ENCODE measurements at places on chromosomes 1 and 21.
A peak's percentile ranks its signal among the peaks of the same experiment; 100 is the strongest.

DNA sequence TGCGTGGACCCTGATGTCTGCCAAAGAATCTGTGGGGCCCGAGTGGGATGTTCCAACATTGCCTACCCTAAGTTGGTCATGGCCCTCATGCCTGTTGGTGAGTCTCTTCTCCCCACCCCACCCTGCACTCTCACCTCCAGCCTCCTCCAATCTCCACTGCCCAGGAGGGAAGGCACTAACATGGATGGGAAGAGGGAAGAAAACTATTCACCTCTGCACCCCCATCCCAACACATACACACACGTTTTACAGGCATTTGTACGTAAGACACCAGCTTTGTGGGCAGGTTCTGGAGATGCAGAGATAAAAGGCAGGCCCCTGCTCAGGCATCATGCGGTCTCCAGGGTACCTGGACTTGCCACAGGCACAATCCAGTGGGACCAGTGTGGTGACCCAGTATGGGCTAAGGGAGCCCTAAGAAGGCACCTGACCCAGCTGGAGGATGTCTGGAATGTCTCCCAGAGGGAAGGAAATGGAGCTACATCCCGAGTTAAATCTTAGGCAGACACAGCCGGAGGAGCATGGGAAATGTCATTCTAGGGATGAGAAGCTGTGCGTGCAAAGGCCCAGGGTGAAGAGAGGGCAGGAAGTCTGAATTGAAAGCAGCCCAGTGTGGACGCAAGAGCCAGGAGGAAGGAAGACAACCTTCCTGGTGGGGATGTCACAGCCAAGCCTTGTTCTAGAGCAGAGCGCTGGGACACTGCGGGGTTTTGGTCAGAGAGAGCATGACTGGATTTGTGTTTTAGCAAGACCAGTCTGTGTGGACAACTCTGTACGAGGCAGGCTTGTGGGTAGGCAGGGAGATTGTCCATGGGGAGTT, 11.4 kb downstream of the SLC5A9 start:
- DNase-seq, result no peak

GRCh38 chr1:154157520-154158306, 2.8 kb upstream of the NUP210L start:
- DNase-seq, result peak; percentile 72

DNA sequence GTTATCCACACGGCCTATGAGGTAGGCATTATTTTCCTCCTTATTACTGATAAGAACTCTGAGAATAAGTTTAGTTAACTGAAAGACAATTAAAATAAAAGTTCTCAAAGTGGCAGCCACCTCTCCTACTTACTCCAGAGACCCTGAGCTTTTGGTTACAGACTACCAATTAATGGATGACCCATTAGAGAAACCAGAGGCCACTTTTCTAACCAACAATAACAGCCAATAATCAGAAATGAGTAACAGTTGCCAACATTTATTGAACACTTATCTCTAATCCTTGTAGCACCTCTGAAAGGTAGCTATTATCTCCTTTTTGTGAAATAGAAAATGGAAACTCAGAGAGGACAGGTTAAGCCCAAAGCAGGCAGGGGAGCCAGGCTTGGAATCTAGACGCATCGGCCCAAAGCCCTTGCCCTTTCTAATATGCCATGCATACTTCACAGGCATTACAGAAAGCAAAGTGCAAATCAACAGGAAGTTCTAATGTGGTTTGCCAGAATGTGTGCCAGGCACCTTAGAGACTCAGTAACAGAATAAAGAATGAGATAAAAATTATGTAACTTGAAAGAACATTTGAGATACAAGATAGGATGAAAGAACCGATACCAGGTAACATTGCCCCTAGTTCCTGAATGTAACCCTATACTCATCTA, 50.0 kb downstream of the BEND5 start:
- DNase-seq, result no peak

DNA sequence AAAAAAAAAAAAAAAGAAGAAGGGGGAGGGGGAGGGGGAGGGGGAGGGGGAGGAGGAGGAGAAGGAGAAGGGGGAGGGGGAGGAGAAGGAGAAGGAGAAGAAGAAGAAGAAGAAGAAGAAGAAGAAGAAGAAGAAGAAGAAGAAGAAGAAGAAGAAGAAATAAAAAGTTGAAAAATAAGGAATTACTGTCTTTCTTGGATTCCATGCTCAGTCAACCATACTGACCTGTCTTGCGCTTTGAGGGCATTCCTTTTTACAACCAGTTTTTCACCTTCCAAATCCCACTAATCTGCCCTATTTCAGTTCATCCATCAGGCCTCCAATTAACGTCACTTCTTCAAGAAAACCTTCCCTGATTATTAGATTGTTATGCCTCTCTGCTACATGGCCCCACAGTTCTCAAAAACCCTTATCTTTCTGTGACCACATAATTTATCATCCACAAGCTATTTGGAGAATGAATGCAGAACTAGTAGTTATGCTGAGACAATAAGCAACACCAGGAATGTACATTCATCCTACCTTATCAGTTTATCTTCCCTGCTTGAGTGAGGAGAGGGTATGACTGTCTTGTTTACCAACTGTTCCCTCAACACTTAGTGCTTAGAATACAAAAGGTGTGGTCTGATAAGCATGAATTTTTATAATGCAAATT, 57.5 kb upstream of the GUCA2A start:
- no peak for DNase-seq

GRCh38 chr1:61746813-61747212, 4.5 kb downstream of the PATJ start:
- no peak for DNase-seq

- DNase-seq, result no peak
Observed at GRCh38 chr1:112165375-112165774, 175.9 kb upstream of the KCND3 start.

DNA sequence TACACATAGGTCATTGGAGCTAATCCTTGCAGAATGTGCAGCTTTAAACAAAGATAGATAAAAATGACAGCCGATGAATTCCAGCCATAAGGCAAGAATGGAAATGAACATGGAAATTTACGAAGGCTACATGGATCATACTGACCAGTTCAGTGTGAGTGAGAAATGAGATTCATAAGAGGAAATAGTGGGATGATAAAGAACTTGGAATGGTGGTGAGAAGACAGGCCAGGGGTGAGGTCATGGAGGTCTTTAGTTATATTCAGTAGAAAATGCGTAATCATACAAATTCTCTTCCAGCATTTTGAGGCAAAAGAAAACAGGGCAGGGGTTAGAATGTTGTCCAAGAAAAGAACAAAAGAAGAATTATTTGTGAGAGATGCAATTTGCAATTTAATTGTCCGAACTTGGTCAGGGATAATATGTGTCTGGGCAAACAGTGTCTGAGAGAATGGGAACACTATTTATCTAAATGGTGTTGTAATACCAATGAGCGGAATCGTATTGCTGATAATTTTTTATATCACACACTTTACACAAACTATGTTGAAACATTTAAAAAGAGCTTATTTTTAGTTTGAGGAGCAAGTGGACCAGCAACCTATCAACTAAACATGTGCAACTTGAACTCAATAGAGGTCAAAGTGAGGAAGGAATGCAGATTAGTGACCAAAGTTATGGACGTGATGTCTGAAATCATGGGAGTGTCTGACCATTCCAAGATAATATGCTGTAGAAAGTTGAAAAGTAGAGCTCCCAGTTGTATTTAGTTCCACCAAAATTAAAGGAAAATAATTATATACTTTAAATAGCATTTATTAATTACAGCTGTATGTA, 739.0 kb upstream of the NCAM2 start:
- DNase-seq, result no peak

GRCh38 chr1:165327538-165327937, 29.0 kb downstream of the LMX1A start:
- DNase-seq, result no peak

DNA sequence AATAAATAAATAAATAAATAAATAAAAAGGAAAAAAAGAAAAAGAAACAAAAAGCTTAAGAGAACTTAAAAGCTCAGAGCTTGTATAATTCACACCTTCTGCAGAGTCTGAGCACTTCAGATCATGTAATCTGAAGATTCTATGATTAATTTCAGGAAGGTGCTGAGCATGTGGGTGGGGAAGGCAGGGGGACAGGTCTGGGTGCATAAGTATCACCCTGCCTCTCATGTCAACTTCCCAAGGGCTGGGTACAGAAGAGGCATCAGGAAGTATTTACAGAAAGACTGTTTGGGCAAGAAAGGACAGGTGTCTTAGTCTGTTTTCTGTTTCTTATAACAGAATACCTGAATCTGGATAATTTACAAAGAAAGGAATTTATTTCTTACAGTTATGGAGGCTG, 20.4 kb upstream of the PADI2 start:
- no peak for DNase-seq

GRCh38 chr1:11059155-11059967, 457 bp downstream of the SRM start:
- DNase-seq, result no peak

GRCh38 chr1:47898133-47898845, 98.9 kb downstream of the TRABD2B start:
- DNase-seq, result no peak

- DNase-seq, result no peak
Observed at GRCh38 chr1:41609166-41609883, 124.8 kb upstream of the EDN2 start.

GRCh38 chr1:200099040-200099439, 71.5 kb downstream of the NR5A2 start:
- DNase-seq, result no peak

DNA sequence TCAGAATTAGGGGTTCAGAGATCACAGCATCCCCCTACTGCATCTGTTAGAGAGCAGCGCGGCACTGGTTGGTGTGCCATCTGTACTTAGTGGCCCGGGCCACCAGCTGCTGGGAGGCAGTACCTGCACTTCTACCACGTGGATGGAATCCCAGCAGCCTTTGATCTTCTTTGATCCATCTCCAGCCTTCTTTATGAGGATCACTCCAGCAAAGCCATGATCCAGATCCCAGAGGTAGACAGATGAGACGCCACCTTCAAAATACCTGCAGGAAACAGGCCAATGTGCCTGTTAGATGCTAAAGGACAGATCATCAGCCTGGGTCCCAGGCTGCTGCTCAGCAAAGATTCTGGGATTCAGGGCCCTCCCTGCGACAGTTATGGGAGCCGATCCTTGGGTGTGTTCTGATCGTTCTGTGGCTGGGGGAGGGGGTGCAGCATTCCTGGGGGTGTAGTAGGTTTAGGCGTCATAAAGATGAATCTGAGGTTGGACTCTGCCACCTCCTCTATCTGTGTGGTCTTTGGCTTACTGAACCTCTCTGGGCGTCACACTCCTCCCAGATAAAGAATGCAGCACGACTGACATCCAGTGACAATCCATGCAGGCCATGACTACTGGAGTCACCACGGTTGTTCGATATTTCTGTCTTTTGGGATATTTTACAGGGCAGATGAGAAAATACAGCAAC, 45.3 kb downstream of the SLC66A1 start:
- no peak for DNase-seq

DNA sequence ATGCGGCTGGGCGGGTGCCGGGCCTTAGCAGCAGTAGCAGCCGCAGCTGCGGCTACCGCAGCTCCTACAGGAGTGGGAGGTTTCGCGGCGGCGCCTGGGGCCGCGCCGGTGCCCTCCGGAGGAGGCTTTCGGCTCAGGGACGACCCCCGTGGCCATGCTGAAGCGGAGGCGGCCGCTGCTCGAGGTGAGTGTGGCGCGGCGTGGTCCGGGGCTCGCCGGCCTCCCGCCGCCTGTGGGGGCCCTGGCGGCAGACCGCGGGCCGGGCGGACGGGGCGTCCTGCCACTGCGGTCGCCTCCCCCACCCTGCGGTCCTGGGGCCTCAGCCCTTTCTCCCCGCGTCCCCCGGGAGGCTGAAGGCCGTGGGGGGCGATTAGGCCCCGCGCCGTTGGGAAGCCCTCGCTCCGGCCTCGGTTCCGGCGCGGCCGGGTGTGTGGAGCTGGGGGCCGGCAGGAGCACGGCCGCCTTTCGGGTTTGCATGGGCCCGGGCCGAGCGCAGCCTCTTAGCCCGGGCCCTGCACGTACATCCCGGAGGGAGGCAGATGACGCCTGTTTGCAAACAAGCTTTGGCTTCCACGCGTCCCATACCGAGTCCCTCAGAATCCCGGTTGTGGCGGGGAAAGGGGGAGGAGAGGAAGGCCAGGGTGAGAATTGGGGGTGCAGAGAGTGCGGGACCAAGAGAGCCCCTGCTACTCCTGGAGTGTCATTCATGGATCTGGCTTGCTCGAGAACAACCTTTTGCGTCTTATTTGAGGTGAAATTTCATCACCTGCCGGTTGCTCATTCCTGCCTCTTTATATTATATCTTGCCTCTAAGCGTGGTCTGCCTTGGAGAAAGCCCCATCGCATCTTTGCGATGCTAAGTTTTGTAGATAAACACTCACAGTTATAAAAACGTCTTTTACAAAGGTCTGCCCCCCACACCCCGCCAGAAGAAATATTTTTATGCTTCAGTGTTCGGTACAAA, 613 bp downstream of the ZFYVE9 start:
- peak; percentile 4 for DNase-seq

DNA sequence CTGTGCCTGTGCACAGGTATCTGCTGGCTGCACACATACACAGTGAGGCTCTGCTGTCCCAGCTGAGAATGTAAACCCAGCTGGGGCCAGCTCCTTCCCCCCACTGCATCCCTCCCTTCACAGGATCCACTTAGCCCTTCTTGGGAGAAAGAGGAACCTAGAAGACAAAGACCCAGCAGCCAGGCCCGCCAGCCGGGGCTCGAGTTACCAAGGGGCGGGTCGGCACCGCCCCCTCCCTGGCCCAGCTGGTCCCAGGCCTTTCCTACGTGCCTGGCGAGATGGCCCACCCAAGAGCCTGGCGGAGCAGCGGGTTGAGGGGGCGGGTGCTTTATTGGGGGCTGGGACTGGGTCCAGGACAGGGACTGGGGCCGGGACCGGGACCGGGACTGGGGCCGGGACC, 2.1 kb downstream of the SH3BGRL3 start:
- DNase-seq, result no peak

DNA sequence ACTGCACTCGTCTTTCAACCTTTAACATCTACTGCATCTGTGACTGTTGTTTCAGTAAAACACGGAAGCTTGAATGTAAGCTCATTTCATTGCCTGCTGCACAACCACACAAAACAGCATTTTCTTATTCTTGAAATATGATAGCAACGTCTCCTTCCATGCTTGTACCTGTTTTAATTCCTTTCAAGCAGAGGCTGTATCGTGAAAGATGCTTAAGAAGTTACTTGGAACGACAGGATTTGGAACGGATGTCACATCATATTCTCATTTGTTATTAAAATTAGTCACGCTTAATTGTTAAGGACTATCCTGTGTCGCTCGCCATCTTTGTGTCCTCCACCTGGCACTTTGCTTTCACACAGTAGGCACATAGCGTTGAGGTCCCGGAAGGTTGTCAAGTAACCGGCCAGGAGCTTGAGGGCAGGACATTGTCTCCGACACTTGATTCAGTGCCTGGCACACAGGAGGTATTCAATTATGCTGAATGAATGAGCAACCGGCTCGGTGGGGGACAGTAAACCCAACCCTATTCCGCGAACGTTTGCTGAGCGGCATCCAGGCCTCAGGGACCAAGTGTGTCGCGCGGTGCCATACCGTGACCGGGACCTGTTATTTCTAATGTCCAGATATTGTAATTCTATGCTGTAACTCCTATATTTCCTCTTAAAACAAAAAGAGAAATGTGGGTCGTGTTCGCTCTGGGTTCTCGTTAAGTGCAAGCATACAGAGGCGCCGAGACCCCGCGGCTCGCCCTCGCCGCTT, 499 bp upstream of the SH3GLB1 start:
- no peak for DNase-seq

- no peak for DNase-seq
Observed at GRCh38 chr1:17515902-17516301, 23.6 kb upstream of the ARHGEF10L start.

- no peak for DNase-seq
Observed at GRCh38 chr1:2351723-2352122, 39.6 kb downstream of the MORN1 start.

- no peak for DNase-seq
Observed at GRCh38 chr21:42079939-42080787, 9.0 kb downstream of the UMODL1 start.

- DNase-seq, result no peak
Observed at GRCh38 chr1:51576085-51576444, 40.8 kb upstream of the OSBPL9 start.

Data from activated gamma-delta T cell treated with Interleukin-2 at 50 U/mL for 16 hours (primary cell).